ENCODE measurements at places on chromosomes 7 and 10. TPM values are rescaled to one million over a fixed set of nuclear protein-coding genes. Genes with fewer than 3 reads are reported as not detected.

- no peak for DNase-seq
Observed at GRCh38 chr7:31119249-31119648, 67.1 kb downstream of the ADCYAP1R1 start.

DNA sequence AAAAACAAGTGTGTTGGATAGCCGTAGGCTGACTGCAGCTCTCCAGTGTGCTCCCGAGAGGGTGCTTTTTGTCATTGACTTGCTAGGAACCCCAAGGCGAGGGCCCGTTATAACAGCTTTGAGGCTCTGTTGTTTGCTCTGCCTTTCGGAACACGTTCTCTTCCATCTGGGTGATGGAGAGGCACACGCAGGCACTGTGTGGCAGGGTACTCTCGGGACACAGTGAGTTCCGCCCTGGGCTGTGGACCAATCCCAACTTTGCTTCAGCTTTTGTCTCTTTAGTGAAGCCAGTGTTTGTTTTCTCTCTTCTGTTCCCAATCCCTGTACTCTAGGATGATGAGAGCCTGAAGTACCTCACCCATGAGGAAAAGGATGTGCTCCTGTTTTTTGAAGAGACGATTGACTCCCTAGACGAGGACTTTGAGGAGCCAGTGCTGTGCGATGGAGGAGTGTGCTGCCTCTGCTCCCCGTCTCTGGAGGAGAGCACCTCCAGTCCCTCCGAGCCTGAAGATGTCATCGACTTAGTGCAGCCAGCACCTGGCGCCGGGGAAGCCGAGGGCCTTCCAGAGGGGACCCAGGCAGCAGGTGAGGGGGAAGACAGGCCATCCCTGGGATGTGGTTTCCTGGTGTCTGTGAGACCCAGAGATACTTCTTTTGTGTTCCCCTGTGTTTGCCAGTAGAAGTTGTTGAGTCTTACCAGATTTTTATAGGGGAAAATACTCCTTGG, 43.2 kb downstream of the PROSER2 start:
- no peak for DNase-seq

DNA sequence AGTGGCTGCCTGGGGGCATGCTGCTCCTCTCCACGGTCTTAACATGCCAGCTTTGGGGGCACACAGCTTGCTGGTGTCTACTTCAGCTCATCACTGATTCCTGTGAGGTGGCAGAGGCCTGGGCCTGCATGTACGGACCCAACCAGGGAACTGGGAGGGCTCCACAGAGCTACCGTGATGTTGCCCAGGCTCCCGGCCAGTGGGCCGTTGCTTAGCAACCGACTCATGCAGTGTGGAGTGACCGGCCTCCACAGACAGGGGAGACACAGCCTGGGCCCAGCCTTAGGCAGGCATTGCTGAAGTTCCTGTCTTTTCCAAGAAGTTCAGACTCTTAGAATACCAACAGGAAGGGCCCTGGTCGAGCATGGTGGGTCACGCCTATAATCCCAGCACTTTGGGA, 25.8 kb upstream of the SH2B2 start:
- DNase-seq = no peak

DNA sequence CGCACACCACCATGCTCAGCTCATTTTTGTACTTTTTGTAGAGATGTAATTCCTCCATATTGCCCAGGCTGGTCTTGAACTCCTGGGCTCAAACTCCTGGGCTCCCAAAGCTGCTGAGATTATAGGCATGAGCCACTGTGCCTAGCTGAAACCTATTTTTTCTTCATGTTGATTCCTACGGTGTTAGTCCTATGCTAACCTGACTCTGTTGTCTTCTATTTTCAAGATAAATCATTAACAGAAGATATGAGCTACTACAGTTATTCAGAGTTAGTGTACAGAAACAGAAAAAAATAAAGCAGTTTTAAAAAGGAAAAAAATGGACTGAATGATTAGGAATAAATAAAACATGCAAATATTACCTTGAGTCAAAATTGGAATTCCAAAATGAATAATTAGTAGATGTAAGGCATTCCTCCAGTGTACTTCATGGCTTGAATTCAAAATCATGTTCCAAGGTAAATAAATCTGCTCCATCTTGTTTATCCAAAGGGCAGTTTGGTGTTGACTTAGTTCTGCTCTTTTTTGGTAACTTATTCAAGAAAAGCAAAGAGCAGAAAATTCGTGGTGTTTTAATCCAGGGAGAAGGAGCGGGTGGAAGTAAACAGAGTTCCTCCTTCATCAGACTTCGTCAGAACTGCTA, 185.8 kb downstream of the CACNB2 start:
- no peak for DNase-seq

GRCh38 chr7:112452102-112452888, 2.0 kb downstream of the IFRD1 start:
- DNase-seq = no peak

DNA sequence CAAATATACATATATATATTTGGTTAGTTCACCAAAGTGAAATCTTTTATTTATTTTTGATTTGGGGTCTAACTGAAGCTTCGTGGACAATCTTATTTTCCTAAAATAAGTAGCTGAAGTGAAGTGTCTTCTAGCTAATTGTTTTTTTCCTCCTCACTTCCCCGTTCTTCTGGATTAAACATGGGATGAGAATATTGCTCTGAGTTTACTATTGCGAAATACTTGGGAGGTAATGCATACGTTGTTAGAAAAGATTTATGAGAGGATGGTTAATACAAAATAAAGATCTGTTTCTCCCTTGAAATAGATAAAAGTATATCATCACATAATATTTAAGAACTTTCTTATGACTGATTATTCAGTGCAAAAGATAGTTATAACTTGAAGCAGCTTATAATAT, 228.3 kb upstream of the TPK1 start:
- DNase-seq = no peak

Gene FFAR4
- total RNA-seq = 6.7 TPM

All from omental fat pad (tissue), 4 donors.